Mesenteric fat pad (tissue), 1 donor: ENCODE measurements at places on chromosomes 1 and 21. TPM values are rescaled to one million over a fixed set of nuclear protein-coding genes. Genes with fewer than 3 reads are reported as not detected.

Gene NR5A2
- total RNA-seq = 9.6 TPM

- DNase-seq = no peak
Observed at GRCh38 chr1:89863165-89863830, 42.5 kb downstream of the LRRC8D start.

Gene WNT4
- total RNA-seq = 0.10 TPM

Gene NHLH1
- 0.42 TPM for total RNA-seq

DNA sequence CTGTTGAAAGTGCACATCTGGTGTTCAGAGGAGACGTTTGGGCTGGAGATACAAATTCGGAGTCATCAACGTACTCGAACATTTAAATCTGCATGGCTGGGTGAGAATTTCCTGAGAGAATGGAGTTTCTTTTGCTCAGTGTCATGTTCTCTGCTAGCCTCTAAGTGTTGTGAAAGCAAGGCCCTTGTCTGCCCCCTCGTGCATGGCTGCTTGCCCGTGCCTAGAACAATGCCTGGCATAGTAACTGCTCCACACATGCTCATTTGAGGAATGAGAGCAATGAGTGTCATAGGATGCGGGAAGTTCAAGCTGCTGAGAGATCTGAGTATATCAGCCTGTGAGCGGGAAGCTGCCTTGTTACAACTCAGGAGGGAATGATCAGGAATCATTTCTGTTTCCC, 171.1 kb upstream of the CSF3R start:
- DNase-seq = no peak

Gene WNT9A
- 1.3 TPM for total RNA-seq

Gene LGR6
- 0.35 TPM for total RNA-seq

GRCh38 chr1:114286960-114287359, 133.3 kb upstream of the SYT6 start:
- no peak for DNase-seq

GRCh38 chr1:166908942-166909341, 32.9 kb upstream of the TADA1 start:
- no peak for DNase-seq

- DNase-seq = no peak
Observed at GRCh38 chr1:118049981-118050380, 120.4 kb downstream of the WDR3 start.

- no peak for DNase-seq
Observed at GRCh38 chr1:166588741-166589140, 250.5 kb upstream of the POGK start.

GRCh38 chr1:220924331-220924970, 45.2 kb downstream of the HLX start:
- DNase-seq = no peak

Gene HAO2
- total RNA-seq = not detected
